Activated CD8-positive, alpha-beta memory T cell treated with anti-CD3 and anti-CD28 coated beads for 4 hours (primary cell): ENCODE measurements at places on chromosomes 4 and X.

GRCh38 chrX:22950269-22951266 is 49.2 kb upstream of the DDX53 start:
- no peak for DNase-seq

GRCh38 chr4:143554728-143555597 is 41.5 kb downstream of the SMARCA5 start:
- no peak for DNase-seq

DNA sequence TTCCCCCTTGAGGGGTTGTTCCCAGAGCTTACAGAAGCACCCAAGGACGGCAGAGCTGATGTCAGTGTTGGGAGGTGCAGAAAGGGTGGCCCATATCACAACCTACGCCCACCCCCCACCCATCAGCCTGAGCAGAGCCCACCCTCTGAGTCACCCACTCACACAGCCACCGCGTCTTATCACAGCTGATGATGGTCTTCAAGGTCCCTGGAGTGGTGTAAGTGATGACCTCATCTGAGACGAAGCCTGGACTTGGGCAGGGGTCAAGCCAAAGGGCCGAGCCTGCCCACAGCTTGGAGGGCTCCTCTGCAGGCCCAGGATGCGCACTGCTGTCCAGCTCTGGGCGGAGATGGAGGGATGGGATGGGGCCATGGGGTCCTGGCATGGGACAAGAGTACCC is 3.0 kb upstream of the HTRA3 start:
- DNase-seq = no peak

DNA sequence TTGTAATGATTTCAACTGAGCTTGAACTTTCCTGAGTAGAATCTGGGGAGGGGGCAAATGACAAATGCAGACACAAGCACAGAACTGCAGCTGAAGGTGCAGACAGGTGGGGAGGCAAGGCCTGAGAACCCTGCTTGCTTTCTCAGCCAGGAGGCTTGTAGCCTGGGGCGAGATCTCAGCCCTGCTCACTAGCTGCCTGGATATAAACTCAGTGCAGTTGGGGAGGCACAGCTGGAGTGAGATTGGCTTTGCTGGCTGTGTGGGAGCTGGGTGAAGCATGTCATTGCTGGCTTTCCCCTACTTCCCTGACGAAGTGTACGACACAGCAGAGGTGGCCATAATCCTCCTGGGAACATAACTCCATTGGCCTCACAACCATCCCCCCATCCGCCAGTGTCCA is 55.5 kb upstream of the NEXMIF start:
- no peak for DNase-seq

GRCh38 chrX:18354369-18355223 is at the start of gene SCML2:
Gene SCML2 (minus strand): TSS chrX:18354688. CDS start chrX:18334071, 20,617 bp downstream.
- no peak for DNase-seq

DNA sequence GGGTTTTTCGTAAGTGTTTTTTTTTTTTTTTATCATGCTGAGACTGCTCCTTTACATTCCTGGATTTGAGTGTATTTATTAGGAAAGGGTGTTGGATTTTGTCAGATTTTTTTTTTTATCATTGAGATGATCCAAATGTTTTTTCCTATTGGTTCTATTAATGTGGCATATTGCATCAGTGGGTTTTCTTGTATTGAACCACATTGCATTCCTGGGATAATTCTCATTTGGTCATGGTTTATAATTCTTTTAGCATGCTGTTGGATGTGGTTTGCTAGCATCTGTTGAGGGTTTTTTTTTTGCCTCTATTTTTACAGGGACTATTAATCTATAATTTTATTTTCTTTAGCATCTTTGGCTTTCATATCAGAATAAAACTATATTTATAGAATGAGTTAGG is 28.8 kb downstream of the COL4A5 start:
- DNase-seq = no peak

DNA sequence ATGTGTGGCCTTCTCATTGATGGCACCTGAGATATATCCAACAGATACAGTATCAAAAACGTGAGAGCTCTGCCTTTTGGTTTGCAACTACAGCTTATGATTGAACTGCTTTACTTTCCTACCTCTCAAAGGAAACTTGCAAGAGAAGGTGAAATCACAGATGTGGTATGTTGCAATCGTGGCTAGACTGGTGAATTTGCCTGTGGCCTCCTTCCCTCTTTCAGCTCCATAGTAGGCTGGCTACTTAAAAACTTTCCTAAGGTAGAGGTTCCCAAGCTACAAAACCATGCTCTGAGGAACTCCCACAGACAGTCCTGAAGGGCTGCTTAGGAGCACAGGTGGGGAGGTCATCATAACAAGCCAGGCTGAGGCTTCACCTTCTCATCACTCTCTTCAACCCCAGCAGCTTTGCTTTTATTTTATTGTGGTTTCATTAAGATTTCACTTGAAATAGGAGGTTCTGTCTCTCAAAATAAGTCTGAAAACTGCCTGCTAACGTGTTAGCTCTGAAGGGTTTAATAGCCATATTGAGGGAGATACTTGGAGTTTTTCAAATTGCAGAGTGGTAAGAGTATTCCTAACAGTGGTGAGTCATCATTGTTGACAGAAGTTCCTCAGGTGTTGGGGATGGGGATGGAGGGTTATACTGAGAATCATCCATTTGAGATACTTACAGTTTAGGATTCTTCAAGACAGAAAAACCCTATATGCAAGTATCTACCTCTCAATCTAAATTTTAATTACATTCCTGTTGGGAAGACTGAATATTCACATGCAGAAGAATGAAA is 93.5 kb upstream of the UCP1 start:
- no peak for DNase-seq

- no peak for DNase-seq
These were observed 84.5 kb upstream of the ATXN3L start for GRCh38 chrX:13404364-13404763.

DNA sequence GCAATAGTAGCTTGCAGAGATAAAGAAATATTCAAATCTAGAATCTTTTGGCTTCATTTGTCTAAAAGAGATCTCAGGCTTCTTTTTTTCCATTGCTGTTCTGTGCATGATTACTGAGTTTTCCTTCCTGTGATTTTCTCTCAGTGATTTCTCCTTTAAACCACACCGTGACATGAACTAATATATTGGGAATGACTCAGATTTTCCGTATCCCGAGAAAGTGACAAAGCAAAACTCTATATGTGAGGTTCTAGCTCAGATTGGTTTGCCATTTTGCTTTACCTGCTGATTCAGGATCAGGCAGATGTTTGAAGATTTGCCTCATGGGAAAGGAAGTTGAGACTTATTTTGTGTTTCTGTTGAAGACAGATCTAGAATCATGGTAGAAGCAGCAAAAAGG is 59.4 kb downstream of the MTHFD2L start:
- no peak for DNase-seq

DNA sequence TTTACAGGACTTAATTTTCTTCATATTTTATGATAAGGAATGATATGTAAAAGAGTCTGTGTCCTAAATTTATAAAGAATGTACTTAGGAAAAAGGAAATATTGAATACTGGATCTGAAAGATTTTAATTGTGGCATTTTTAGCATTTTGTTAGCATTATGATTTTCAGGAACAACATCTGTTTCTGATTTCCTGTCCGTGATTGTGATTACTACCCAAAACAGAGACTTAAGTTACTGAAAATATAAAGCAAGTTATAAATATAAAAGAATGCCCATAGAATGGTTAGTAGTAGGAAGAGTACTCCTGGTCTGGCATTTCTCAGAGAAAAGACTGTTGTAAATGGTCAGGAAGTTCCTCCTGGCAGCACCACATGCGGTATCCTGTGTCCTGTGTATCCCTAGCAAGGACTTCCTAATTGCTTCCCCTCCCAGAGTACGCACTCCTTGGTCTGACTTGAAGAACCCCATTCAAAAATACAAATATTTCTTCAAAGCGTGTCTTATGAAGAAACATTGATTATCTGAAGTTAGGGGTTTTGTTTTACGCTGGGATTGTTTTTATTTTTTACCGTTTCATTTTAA is 88.9 kb downstream of the RS1 start:
- no peak for DNase-seq

DNA sequence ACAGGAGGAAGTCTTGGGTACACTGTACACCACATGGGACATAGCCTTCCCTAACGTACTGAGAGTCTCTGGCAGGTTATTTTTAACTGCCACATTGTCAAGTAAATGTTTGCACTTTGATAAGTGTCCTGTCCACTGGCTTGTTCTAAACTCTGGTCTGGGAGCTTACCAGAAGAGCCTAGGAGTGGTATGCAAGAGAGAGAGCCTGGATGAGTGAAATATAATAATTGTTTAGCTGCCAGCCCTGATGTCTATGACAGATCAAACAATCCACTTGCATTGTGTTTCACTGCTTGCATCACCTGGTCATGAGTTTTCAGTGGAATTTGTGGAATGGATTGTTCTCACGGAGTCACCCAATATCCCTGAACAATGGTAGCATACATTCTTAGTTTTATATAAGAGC is 91.6 kb downstream of the SHROOM3 start:
- DNase-seq = no peak

- DNase-seq = no peak
These were observed 37.5 kb downstream of the PNPLA4 start for GRCh38 chrX:7889680-7890079.

DNA sequence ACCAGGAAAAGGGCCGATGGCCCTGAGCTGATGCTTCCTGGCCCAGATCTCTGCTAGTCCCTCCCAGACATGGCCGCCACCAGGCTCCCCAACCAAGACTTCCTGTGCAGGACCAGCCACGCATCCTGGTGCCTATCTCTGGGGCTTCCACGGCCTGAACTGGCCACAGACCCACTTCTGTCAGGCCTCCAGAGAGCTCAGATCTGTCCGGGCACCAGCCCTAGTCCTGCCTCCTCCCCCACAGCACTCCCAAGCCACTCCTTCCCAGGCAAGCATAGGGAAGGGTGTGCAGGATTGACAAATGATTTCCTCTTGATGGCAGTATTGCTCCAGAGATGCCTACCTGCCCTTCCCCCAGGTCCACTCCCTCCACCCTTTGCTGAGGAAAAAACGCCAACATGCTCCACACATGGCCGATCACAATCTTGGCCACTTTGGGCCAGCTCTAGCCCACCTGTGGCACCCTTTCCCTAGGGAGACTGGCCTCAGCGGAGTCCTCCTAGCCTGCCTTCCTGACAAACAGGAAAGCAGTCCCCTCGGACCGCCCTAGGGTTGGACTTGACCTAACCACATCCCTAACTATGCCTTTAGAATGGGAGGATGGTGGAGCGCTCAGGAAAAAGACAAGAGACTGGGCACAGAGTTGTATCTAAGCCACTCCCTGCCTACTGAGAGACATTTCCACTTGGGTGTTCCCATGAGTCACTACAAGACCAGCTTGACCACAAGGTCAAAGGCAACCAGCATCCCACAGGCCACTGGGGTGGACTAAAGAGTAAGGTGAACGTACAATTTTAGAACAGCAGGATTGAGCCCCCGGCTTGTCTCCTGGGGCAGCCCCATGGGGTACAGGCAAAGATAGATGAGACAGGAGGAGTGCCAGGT is 277.5 kb upstream of the AGTR2 start:
- DNase-seq = no peak

DNA sequence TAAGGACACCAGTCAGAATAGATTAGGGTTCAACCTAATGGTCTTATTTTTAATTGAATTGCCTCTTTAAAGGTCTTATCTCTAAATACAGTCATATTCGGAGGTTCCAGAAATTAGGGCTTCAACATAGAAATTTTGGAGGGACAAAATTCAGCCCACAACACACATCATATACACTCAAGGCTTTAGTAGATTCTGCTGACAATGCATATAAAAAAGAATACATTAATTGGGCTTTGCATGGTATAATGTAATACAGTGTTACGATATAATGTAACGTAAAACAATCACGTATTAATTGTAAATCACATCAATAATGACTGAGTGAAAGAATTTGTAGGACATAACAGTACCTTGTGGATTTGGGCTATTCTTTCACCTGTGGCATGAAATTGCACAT is 787.8 kb downstream of the STIM2 start:
- DNase-seq = no peak
